Keratinocyte (primary cell): ENCODE measurements at places on chromosomes 6 and 20. TPM values are rescaled to one million over a fixed set of nuclear protein-coding genes. Genes with fewer than 3 reads are reported as not detected.

GRCh38 chr6:88655586-88655985 lies 307.8 kb downstream of the RNGTT start:
- DNase-seq: no peak

GRCh38 chr6:166470863-166471410 lies 88.2 kb upstream of the MPC1 start:
- no peak for DNase-seq

- DNase-seq: no peak
These were observed 52.0 kb downstream of the KIF13A start for GRCh38 chr6:17935188-17936149.

- no peak for DNase-seq
These were observed 35.6 kb upstream of the TRAM2 start for GRCh38 chr6:52612336-52613054.

GRCh38 chr6:126941751-126942150 lies 176.7 kb upstream of the RSPO3 start:
- DNase-seq: no peak

The CFAP206 gene
- polyA plus RNA-seq: 0.18 to 0.63 TPM (median 0.44 TPM) in 3 replicates

The COL9A1 gene
- not detected in 3 replicates for polyA plus RNA-seq

The NRSN1 gene
- not detected in 3 replicates for polyA plus RNA-seq

The UCKL1 gene
- polyA plus RNA-seq: 24.1 to 42.2 TPM (median 28.7 TPM) in 3 replicates

The ALDH8A1 gene
- 0.15 to 0.66 TPM (median 0.62 TPM) in 3 replicates for polyA plus RNA-seq
